CD4-positive, CD25-positive, alpha-beta regulatory T cell (primary cell): ENCODE measurements at places on chromosomes 1 and 21.
A peak's percentile ranks its signal among the peaks of the same experiment; 100 is the strongest.

DNA sequence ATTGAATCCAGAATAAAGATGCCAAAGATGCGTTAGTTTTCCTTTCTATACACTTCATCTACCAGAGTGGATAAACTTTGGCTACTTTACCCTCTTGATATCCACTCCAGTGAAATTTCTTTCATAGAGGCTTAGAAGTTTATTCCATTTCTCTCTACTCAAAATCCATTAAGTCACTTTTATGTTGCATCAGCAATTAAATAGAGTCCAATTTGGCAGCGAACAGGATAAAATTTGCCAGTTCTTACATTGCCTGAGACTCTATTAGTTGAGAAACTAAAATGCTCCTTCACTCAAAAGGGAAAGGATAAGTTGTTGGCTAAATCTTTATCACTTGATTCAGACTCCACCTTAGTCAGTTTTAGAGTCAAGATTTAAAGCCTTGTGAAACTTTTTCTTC, 57.9 kb downstream of the ACBD6 start:
- no peak for DNase-seq

DNA sequence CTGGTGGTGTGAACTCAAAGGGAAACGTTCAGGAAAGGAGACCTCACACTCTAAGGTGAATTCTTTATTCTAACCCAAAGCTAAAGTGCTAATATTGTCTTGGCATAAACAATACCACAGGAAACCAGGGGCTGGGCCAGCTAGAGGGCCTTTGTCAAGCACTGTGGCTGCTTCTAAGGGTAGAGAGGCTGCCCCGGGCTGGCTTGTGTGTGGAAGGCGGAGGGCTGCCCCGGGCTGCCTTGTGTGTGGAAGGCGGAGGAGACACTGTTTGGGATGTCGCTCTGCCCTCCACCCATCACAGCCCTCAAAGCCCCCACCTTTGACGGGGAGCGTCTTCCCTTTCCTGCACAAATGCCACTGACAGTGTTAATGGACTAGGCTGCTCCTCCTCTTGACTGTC, 216.8 kb downstream of the TOMM20 start:
- peak; percentile 47 for DNase-seq

DNA sequence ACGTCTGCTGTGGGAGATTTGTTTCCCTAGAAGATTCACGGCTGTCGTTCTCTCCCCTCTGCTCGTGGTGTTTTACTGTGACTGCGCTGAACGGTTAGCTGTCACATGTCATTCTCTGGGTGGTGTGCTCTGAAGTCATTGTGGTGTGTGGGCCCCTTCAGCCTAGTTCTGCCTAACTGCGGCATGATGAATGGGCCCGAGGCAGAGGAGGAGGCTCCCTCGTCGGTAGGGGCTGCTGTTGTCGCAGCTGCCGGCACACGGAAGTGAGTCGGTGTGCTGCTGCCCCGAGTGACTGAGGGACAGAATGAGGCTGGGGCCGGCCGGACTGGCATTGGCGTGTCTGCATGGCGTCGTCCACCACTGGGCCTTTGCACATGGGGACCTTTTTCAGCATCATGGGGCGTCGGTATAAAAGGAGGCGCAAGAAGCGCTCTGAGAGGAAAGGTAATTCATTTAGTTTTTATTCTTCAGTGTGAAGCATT, 77.9 kb downstream of the ADARB1 start:
- DNase-seq, result peak; percentile 56

- DNase-seq, result no peak
These were observed 17.3 kb downstream of the GBP1 start for GRCh38 chr1:89047734-89048133.

- DNase-seq, result no peak
These were observed 14.1 kb upstream of the NID1 start for GRCh38 chr1:236078993-236079392.

DNA sequence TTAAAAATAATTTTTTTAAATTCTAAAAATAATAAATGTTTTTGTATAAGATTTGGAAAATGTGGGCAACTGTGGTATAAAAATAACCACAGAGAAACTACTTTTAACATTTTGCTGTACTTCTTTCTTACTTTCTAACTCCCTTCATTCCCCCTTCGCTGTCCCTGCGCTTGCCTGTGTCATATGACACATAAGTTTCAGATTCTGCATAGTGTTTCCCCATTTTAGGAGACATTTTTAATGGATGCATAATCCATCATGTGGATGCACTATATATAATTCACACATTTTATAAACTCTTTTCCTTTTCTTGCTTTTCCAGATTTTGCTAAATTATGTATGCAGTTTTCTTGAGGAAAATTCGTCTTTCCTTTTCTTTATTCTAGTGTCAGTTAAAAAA, 16.3 kb downstream of the ATG4C start:
- no peak for DNase-seq
